WTC11 (cell line): ENCODE measurements at places on chromosomes 3 and 15. TPM values are rescaled to one million over a fixed set of nuclear protein-coding genes. Genes with fewer than 3 reads are reported as not detected.

DNA sequence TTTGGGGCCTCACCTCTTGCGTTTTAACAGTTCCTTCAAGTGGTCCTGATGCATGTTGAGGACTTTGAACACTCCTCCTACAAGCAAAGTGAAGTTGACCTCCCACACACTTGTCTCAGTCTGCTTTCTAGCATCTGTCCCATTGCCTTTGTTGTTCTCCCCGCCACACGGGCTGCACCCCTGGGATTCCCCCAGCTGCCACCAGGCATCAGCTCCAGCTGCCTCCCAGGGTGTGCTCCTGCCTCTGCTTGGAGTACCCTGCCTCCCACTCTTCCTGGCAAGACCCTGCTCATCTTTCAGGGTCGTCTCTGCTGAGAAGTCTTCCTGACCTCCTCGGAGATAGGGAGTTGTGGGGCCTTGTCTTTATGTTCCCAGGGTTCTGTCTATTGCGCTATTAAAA, 52.2 kb downstream of the IGF1R start:
- no peaks in the 10 kb centered on the region for H3K27me3 ChIP-seq
- peaks cover 66% of the 10 kb centered on the region for H3K4me1 ChIP-seq
- no peak overlapping the region for H3K4me3 ChIP-seq
- H3K27ac ChIP-seq, result peak overlapping the region; percentile 61
- H3K36me3 ChIP-seq, result no peaks in the 10 kb centered on the region

DNA sequence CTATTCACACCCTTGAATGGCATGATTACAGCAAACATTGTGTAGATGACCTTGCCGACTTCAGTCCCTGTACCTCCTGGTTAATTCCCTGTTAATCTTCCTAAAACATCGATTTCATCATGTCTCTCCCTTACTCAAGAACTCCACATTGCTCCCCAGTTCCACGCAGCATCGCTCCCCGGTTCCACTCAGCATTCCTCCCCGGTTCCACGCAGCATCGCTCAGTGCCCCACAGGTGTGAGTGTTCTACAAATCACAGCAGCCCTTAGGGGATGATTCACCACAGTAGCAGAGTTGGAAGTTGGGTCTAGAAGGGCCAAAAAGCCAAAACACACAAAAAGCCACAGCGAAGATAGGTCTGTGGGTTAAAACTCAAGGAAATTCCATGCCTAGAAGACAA, 8.6 kb upstream of the TNK2 start:
- peaks cover 17% of the 10 kb centered on the region for H3K4me1 ChIP-seq
- no peaks in the 10 kb centered on the region for H3K36me3 ChIP-seq
- no peak overlapping the region for H3K4me3 ChIP-seq
- no peak for DNase-seq

- H3K27me3 ChIP-seq, result peaks cover 26% of the 10 kb centered on the region
- no peak for DNase-seq
- H3K36me3 ChIP-seq, result 0 out of 2 replicates have a peak, but pooled peaks cover 2% of the 10 kb centered on the region
- peaks cover 31% of the 10 kb centered on the region for H3K4me1 ChIP-seq
- no peak overlapping the region for H3K4me3 ChIP-seq
Observed at GRCh38 chr3:16496408-16497222, 16.9 kb downstream of the RFTN1 start.

DNA sequence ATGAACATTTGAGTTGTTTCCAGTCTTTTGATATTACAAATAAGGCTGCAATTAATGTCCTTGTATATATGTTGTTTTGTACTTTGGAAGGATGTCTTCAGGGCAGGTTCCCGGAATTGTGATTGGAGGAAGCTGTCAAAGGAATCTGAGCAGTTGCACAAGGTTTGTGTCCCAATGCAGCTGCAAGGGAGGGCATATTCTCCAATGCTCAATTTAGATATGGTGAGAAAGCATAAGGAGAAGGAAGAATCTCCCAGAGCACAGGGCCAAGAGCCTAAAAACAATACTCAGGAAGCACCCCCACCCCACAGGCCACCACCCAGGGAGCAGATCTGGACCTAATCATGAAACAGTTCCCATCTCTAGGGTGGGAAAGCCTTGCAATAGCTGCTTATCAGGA, 228.0 kb upstream of the LRRFIP2 start:
- no peaks in the 10 kb centered on the region for H3K4me1 ChIP-seq
- no peaks in the 10 kb centered on the region for H3K36me3 ChIP-seq
- H3K4me3 ChIP-seq, result no peak overlapping the region
- no peaks in the 10 kb centered on the region for H3K27me3 ChIP-seq
- H3K27ac ChIP-seq, result no peak overlapping the region

GRCh38 chr3:156291272-156292123, 171.1 kb downstream of the KCNAB1 start:
- H3K27ac ChIP-seq, result no peak overlapping the region
- H3K36me3 ChIP-seq, result no peaks in the 10 kb centered on the region
- DNase-seq, result peak; percentile 48
- peaks cover 57% of the 10 kb centered on the region for H3K27me3 ChIP-seq

- no peaks in the 10 kb centered on the region for H3K36me3 ChIP-seq
- no peaks in the 10 kb centered on the region for H3K4me1 ChIP-seq
- H3K27me3 ChIP-seq, result no peaks in the 10 kb centered on the region
- no peak overlapping the region for H3K27ac ChIP-seq
- no peak overlapping the region for H3K4me3 ChIP-seq
Observed at GRCh38 chr3:39255503-39256325, 24.1 kb downstream of the CX3CR1 start.

GRCh38 chr15:22974745-22975144, 5.4 kb downstream of the CYFIP1 start:
- no peak overlapping the region for H3K4me3 ChIP-seq
- H3K27me3 ChIP-seq, result peaks cover 25% of the 10 kb centered on the region
- H3K4me1 ChIP-seq, result peaks cover 12% of the 10 kb centered on the region
- no peak for DNase-seq

DNA sequence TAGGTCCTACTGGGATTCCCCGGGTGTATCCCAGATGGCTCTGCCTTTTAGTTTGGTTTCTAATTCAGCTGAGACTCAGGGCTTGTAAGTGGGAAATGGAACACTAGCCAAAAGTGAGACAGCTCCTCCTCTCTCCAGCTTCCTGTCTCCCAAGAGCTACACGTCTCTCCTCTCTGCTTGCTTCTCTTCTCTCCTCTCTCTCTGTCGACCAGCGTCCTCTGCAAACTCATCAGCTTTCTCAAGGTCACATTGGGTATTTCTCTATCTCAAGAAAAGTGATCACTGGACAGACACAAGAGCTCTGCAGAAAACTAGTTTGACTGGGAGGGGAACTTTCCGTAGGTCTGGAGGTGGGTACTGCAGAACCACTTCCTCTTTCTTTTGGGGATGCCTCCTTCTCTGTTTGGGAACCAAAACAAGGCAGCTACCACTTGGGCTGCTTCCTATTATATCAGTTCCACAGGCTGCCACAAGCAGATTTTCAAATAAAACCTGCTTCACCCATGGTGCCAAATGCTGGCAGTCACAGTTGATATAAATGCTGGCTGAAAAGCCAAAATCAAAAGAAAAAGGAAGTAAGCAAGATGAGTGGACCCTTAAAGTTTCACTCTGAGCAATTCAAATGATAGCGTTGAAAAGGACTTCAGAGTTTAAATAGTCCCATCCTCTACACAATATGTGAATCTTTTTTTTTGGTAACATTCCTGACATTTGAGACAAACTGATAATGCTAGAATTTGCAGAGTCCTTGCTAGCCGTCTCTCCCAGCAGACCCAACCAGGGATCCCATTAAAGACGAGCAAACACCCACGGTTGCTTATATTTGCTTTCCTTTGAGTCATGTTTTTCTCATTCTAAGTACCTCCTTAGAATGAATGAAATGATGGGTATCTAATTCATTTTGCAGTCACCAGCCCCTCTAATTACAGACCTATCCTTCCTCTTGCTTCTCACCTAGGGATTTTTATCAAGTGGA, 7.2 kb upstream of the DYNC1LI1 start:
- no peak overlapping the region for H3K27ac ChIP-seq
- H3K4me1 ChIP-seq, result peaks cover 5% of the 10 kb centered on the region
- DNase-seq, result no peak
- no peak overlapping the region for H3K4me3 ChIP-seq

- no peaks in the 10 kb centered on the region for H3K27me3 ChIP-seq
- H3K4me3 ChIP-seq, result no peak overlapping the region
- H3K27ac ChIP-seq, result no peak overlapping the region
- H3K36me3 ChIP-seq, result no peaks in the 10 kb centered on the region
- peaks cover 12% of the 10 kb centered on the region for H3K4me1 ChIP-seq
Observed at GRCh38 chr3:171556574-171557145, 96.5 kb upstream of the TNIK start.

DNA sequence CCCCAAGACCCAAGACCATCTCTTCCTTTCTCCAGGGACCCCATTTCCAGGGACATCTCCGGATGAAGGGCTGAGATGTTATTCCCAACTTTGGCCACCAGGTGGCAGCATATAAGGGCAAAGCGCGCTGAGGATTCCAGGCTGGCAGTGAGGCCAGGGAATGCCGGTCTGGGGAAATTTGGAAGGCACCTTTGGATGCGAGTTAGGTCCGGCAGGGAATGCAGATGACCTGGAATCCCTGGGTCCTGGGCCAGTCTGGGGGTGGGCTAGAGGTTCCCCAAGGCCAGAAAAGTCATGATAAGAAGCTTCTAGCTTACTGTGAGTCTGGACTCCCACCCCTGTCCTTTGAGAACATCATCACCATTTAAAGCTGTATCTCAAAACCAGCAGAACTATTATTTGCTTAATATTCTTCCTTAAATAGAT, 1.6 kb upstream of the CHST13 start:
- DNase-seq, result peak; percentile 79
- peaks cover 8% of the 10 kb centered on the region for H3K4me1 ChIP-seq
- no peaks in the 10 kb centered on the region for H3K36me3 ChIP-seq
- no peak overlapping the region for H3K27ac ChIP-seq

DNA sequence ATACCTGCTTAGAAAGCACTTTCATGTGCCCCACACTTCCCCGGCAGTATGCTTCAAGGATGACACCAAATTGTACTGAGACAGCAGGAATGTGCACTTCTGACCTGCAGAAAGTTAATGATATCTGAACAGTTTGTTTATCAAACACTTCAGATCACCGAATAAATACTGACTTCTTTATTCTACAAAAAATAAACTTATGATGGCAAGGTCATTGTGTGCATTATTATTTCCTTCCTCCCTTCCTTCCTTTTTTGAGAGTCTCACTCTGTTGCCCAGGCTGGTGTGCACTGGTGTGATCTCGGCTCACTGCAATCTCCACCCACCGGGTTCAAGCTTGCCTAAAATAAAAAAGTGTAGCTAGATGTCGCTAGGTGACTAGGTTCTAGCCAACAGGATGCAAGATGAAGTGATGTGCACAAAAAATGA, 80.3 kb downstream of the FAIM start:
- H3K4me3 ChIP-seq, result no peak overlapping the region
- peaks cover 18% of the 10 kb centered on the region for H3K36me3 ChIP-seq
- no peaks in the 10 kb centered on the region for H3K27me3 ChIP-seq
- H3K27ac ChIP-seq, result no peak overlapping the region
- no peak for DNase-seq

CMTM8 gene
- 9.0 to 11.2 TPM (median 9.1 TPM) in 3 replicates for total RNA-seq

REC114 gene
- not detected in 3 replicates for total RNA-seq
